ENCODE measurements at places on chromosomes 5 and 9. TPM values are rescaled to one million over a fixed set of nuclear protein-coding genes. Genes with fewer than 3 reads are reported as not detected.

The FAXDC2 gene
- 8.3 TPM for total RNA-seq

The RAPGEF1 gene
- total RNA-seq = 124 TPM

The CDKN2B-AS1 gene
- total RNA-seq = 2.4 TPM

The TCOF1 gene
- 47.2 TPM for total RNA-seq

The FAM81B gene
- not detected for total RNA-seq

The ADGRV1 gene
- total RNA-seq = 0.12 TPM

The FBXW2 gene
- total RNA-seq = 70.2 TPM

Measured in endothelial cell of umbilical vein (primary cell).